ENCODE measurements at places on chromosomes 11 and 22.

- DNase-seq, result no peak
Observed at GRCh38 chr11:35463331-35463751, 44.0 kb upstream of the SLC1A2 start.

DNA sequence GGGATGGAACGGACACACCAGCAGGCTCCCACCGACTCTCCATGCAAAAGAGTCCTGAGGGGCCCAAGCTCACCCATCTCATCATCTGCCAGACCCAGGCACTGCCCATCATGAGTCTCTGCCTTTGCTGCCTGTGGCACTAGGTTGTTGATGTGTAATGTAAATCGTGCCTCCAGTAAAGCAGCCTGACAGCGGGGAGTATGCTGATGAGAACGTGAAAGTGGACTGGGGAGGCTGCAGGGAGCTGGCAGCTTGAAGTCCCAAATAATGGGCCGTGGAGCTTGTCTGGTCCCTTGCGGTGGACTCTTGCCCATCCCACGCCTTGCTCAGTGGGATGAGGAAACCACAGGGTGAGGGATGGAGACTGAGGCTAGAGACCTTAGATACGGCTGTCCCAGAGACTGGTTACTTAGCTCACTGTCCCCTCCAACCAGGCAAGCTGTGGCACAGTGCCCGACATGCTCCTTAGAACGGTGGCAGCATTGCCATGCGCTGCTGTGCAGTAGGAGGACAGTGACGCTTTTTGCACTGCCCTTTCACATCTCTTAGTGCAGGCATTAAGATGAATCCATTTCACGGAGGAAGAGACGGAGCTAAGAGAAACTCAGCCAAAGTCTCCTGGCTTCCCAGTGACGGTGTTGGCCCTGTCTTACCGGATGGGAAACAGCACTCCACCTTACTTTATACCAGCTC is 39.6 kb upstream of the PLET1 start:
- no peak for DNase-seq

- DNase-seq, result no peak
Observed at GRCh38 chr22:39276440-39277141, 31.8 kb upstream of the PDGFB start.

- no peak for DNase-seq
Observed at GRCh38 chr11:128501632-128502549, 85.5 kb downstream of the ETS1 start.

GRCh38 chr11:13928566-13929251 is 33.8 kb upstream of the SPON1 start:
- DNase-seq, result peak; percentile 26

GRCh38 chr11:36258730-36259360 is 30.4 kb downstream of the COMMD9 start:
- DNase-seq, result peak; percentile 65

GRCh38 chr11:97860237-97860636 is 1160.5 kb upstream of the CNTN5 start:
- DNase-seq, result no peak

DNA sequence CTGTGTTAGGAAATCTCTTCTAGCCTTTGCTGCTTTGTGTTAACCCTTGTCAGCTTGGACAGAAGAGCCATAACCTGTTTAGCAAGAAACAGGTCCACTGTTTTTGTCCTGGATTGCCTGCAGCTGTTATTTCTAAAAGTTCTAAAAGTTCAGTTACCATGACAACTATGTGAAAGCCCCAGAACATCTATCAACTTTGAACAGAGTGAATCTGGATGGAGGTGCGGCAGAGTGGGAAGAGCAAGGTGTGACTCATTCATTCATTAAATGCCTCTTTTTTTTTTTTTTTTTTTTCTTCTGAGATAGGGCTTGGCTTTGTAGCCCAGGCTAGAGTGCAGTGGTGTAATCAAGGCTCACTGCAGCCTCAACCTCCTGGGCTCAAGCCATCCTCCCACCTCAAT is 50.5 kb downstream of the RBX1 start:
- DNase-seq, result peak; percentile 20

DNA sequence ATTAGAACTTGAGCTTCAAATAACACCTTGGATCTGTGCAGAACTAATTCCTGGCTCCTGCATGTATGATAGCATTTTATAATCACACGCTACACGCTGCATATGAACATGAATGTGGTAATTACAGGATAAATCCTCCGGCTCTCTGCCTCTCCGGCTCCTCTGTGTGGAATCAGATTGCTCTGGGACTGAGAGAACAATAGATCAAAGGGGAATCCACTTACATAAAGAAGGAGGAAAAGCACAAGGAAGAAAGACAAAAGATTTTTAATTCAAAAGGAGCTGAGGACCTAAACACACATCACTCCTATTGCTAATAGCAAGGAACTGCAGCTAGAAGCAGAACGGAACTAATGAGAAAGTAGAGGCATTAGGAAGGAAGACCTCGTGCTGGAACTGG is 240.9 kb downstream of the NTM start:
- DNase-seq, result no peak

- no peak for DNase-seq
Observed at GRCh38 chr11:123098990-123099389, 37.1 kb upstream of the HSPA8 start.

DNA sequence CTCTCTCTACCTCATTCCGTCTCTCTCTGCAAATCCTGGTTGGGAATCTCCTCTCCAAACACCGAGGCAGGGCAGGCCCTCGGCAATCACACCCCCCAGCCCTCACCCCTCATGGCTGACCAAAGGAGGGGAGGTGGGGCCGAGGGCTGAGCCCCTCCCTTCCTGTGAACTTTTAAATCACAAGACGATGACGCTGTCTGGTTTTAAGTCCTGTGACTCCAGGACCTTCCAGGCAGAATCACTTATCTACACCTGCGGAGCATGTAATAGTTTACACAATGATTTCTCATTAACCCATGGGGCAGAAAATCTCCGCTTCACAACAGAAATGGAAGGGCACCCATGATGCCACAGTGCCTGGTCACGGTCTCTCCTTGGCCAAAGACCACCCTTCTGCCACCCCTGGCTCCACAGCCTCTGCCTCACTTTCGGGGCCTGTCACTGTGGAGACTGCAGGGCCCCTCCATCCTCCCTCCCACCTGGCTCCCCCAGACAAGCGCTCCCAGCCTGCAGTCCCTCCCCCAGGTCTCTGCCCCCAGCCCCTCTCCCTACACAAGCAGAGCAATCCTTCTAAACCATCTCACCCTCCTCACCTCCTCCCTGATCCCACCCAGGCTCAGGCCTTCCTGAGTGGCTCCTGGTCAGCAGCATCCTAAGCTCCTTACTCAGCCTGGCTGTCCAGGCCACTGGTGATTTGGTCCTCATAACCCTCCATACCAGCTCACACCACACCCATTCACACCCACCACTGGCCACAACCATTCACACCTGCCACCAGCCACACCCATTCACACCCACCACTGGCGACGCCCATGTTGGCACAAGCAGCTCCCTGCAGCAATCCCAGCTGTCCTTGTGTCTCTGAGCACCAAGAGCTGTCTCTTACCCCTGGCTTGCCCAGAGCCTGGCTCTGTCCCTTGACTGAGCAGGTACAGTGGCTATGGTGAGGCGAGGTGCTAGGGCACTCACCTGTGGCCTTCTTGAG is 30.7 kb upstream of the ARFGAP3 start:
- DNase-seq, result no peak
